Lung (tissue), 17 donors: ENCODE measurements at places on chromosomes 16 and 17.

- no peaks in the 10 kb centered on the region for H3K27me3 ChIP-seq
- no peak overlapping the region for H3K4me3 ChIP-seq
- no peak overlapping the region for H3K27ac ChIP-seq
- no peaks in the 10 kb centered on the region for H3K36me3 ChIP-seq
- no peaks in the 10 kb centered on the region for H3K4me1 ChIP-seq
Measured at GRCh38 chr17:74080656-74081582, 122.6 kb upstream of the RPL38 start.

DNA sequence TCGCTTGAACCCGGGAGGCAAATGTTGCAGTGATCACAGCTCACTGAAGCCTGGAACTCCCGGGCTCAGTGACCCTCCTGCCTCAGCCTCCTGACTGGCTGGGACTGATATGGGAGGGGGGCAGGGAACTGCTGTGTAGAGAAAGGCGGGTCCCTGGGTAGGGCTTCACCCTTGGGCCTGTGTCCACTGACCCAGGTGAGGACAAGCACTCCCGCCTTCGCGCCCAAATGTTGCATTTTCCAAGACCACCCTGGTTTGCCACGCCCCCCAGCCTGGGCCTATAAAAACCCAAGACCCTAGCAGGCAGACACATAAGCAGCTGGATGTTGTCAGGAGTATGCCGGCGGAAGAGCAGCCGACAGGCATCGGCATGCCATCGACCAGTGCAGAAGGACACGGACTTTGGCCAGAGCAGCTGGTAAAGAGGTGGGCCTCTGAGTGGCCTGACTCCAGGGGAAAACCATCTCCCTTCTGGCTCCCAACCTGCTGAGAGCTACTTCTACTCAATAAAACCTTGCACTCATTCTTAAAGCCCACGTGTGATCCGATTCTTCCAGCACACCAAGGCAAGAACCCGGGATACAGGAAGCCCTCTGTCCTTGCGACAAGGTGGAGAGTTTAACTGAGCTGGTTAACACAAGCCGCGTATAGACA, 19.1 kb downstream of the SMYD4 start:
- H3K36me3 ChIP-seq, result peaks cover 7% of the 10 kb centered on the region
- no peaks in the 10 kb centered on the region for H3K4me1 ChIP-seq
- no peak overlapping the region for H3K4me3 ChIP-seq
- no peak overlapping the region for H3K27ac ChIP-seq
- no peaks in the 10 kb centered on the region for H3K27me3 ChIP-seq
- peak; percentile 34 for DNase-seq

GRCh38 chr17:78960928-78961327, 18.8 kb downstream of the LGALS3BP start:
- H3K27ac ChIP-seq, result peak overlapping the region; percentile 11
- no peaks in the 10 kb centered on the region for H3K27me3 ChIP-seq
- no peak overlapping the region for H3K4me3 ChIP-seq
- H3K4me1 ChIP-seq, result peaks cover 2% of the 10 kb centered on the region
- DNase-seq, result peak; percentile 84
- peaks cover 3% of the 10 kb centered on the region for H3K36me3 ChIP-seq

DNA sequence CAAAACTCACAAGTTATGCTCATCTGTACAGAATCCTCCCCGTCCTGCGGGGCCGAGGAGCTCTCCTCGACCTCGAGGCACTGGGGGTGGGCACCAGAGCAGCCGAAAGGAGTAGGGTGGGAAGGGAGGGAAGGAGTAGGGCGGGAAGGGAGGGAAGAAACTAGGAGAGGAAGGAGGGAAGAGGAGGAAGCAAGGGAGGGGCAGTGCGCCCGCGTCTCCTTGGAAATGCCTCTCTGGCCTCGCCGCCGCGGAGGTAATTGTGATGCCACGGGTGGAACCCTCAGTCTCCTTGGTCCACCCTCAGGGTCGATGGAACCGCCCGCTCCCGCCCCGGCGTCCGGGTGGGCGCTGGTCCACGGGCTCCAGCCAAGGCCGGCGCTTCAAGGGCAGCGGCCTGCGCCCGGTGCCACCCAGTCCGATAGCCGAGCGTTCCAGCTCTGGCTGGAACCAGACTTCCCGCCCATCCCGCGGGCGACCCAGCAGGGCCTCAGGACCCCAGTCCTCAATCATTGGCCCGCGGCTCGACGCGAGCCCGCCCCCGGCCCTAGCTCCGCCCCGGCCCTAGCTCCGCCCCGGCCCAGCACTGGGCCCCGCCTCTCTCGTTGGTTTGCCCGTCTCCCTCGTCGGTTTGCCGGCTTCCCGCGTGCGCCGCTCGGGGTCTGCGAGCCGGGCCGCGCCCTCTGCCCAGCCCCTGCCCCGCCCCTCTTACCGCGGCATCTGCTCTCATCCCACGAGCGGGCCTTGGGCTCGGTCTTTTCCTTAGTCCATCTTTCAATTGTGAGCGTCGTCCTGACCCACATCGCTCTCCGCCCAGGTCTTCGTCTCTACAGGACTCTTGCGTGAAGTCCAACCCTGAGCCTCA, 596 bp downstream of the PROCA1 start:
- H3K27ac ChIP-seq, result peak overlapping the region; percentile 90
- H3K36me3 ChIP-seq, result peaks cover 2% of the 10 kb centered on the region
- DNase-seq, result peak; percentile 97

DNA sequence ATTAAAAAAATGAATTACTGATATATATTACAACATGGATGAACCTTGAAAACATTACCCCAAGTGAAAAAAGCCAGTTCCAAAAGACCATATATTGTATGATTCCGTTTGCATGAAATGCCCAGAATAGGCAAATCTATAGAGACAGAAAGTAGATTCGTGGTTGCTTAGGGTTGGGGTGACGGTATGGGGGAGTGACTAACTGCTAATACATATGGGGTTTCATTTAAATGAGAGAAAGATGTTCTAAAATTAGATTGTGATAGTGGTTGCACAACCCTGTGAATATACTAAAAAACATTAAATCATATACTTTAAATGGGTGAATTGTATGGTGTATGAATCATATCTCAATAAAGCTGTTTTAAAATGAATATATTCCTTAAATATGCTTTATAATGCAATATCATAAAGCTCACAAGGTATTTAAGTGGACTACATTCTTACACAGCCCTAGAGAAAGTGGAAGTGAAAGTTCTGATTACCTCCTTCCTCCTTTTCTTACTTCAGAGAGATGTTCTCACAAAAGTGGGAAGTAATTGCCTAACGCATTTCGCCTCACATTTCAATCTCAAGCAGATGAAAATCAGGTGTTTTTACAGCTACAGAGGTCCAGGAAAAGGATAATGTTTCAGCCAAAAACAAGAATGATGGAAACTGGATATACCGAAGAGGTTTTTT, 142.7 kb upstream of the GNAO1 start:
- H3K27ac ChIP-seq, result no peak overlapping the region
- H3K4me3 ChIP-seq, result no peak overlapping the region
- DNase-seq, result no peak
- H3K4me1 ChIP-seq, result peaks cover 6% of the 10 kb centered on the region

GRCh38 chr17:66720027-66720426, 114.9 kb upstream of the CACNG5 start:
- no peaks in the 10 kb centered on the region for H3K36me3 ChIP-seq
- H3K4me1 ChIP-seq, result peaks cover 16% of the 10 kb centered on the region
- H3K27ac ChIP-seq, result no peak overlapping the region
- H3K27me3 ChIP-seq, result no peaks in the 10 kb centered on the region
- no peak for DNase-seq

DNA sequence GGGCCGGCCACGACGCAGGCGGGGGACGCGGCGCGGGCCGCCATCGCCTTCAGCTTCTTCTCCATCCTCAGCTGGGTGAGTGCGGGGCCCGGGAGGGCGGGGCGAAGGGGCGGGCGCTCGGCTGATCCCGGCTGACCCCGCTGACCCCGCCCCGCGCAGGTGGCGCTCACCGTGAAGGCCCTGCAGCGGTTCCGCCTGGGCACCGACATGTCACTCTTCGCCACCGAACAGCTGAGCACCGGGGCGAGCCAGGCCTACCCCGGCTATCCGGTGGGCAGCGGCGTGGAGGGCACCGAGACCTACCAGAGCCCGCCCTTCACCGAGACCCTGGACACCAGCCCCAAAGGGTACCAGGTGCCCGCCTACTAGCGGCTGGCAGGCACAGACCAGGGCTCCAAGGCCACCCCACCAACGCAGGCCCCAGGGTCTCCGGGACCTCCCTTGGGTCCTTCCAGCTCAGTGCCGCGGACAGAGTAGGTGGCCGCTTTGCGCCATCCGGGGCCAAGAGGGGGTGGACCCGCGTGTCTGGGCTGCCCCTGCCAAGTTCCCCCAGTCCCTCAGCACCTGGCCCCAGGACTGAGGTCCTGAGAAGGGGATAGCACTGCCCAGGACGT, 3.0 kb downstream of the SYNGR3 start:
- H3K4me1 ChIP-seq, result peaks cover 7% of the 10 kb centered on the region
- H3K27ac ChIP-seq, result no peak overlapping the region
- peaks cover 27% of the 10 kb centered on the region for H3K27me3 ChIP-seq
- H3K4me3 ChIP-seq, result peak overlapping the region; percentile 8

DNA sequence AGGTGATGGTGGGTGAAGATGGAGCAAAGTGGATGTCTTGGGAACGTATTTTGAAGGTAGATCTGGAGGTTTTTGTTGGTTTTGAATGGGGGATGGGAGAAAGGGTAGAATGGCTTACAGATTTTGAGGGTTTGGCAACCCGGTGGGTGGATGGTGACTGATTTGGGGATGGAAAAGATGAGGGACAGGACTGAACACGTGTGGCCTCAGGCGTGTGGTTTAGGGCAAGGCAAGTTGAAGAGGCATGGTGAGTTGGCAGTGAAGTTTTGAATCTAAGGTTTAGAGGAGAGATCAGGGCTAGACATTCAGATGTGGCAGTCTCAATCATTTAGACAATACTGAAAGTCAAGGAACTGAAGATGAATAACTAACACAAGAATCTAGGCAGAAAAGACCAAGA, 5.0 kb upstream of the DCTPP1 start:
- no peaks in the 10 kb centered on the region for H3K27me3 ChIP-seq
- H3K27ac ChIP-seq, result no peak overlapping the region
- no peaks in the 10 kb centered on the region for H3K36me3 ChIP-seq
- no peak for DNase-seq

GRCh38 chr17:74729866-74730265, 7.2 kb upstream of the RAB37 start:
- no peak overlapping the region for H3K4me3 ChIP-seq
- H3K36me3 ChIP-seq, result no peaks in the 10 kb centered on the region
- H3K4me1 ChIP-seq, result no peaks in the 10 kb centered on the region

DNA sequence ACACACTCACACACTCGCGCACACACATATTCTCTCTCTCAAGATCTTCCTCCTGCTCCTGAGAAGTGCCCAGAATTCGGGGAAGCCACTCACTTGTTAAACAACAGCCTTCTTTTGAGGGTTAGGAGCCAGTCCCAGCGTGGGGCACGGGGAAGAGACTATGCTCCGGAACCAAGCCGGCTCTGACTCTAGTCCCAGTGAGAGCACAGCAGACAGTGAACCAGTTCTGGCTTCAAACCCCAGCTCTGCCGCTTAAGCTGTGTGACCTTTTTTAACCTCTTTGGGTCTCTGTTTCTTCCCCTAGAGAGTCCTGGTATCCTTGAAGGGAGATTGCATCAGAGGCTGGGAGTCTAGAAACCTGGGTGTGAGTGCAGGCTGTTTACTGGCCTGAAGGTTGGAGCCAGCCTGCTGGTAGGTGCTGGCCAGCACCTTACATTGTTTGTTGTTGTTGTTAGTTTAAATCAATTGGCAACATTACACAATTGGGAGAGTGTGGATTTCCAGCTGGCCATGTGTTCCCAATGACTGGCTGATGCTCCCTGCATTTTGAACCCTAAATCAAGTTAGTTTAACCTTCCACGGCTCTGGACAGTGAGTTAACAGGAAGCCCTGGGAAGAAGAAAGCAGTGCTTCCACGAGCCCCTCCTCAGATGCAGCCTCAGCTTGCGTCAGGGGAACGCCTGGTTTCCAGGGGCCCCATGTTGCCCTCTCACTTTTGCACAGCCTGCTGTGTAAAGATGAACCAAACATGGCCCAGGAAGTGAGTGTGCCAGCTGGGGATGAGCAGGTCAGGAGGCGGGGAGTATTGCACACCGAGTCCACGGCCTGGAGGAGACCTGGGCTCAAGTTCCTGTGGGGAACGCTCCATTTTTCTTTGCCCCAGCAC, 71.5 kb downstream of the GAS7 start:
- no peak overlapping the region for H3K4me3 ChIP-seq
- no peaks in the 10 kb centered on the region for H3K36me3 ChIP-seq
- peaks cover 32% of the 10 kb centered on the region for H3K4me1 ChIP-seq
- H3K27me3 ChIP-seq, result no peaks in the 10 kb centered on the region
- DNase-seq, result peak; percentile 72

DNA sequence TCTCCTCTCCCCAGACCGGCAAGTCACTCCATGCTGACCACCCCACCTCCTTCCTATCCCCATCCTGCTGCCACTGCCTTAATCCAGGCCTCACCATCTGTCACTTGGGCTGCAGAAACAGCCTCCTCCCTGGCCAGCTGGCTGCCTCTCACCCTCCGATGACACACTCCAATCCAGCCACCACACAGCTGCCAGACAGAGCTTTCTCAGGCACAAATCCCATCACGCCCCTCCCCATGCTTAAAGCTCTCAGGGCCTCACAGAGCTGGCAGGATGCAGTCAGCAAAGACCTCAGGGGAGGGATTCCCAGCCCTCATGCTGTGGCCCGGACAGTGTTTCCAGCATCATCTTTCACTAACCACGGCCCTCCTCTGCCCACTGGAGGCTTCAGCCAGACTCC, 13.7 kb downstream of the CAMKK1 start:
- no peak overlapping the region for H3K27ac ChIP-seq
- no peaks in the 10 kb centered on the region for H3K27me3 ChIP-seq
- H3K4me1 ChIP-seq, result no peaks in the 10 kb centered on the region
- peak; percentile 91 for DNase-seq
- H3K4me3 ChIP-seq, result no peak overlapping the region

- no peaks in the 10 kb centered on the region for H3K4me1 ChIP-seq
- no peaks in the 10 kb centered on the region for H3K36me3 ChIP-seq
Measured at GRCh38 chr17:9878786-9879525, 26.1 kb downstream of the RCVRN start.

DNA sequence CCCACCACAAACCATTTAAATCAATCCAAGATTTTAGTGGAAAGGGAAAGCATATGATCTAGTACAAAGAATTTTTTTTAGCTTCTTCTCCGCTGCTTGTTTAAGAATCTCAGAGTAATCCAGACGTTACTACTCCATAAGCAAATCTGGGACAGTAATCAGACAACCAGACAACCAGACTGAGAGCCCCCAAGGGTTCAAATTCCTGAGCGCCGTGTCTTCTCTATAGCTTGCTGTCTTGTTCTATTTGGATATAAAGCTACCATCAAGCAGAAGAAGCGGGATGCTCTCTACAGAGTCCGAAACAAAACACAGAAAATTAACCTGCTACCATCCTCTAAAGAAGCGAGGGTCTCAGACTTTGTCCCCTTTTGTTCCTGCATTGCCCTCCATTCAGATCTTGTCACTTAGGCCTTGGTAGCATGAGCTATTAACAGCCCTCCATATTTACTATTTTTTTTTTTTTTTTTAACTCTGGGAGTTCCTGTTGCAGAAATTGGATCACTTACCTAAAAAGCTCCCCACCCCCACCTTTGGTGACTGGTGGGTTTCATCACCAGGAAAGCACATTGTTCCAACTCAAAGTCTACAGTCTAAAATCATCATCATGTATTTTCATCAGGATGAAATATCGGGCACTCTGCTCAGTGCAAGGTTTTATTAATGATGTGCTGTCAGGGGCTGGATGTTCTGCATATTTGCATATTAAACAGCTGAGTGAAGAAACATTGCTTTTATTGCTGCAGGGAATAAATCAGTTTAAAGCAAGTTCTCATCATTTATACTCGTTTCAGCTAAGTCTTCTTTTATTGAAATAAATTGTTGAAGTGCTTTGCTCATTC, 576.7 kb downstream of the WWOX start:
- no peak overlapping the region for H3K27ac ChIP-seq
- no peak overlapping the region for H3K4me3 ChIP-seq
- no peaks in the 10 kb centered on the region for H3K36me3 ChIP-seq
- no peak for DNase-seq
- peaks cover 5% of the 10 kb centered on the region for H3K4me1 ChIP-seq
- H3K27me3 ChIP-seq, result no peaks in the 10 kb centered on the region
